ENCODE measurements at places on chromosomes 4 and X.

- H3K27me3 ChIP-seq, result no peaks in the 10 kb centered on the region
- no peak for DNase-seq
- no peak overlapping the region for H3K27ac ChIP-seq
These were observed 21.9 kb upstream of the SPON2 start for GRCh38 chr4:1194010-1194900.

- H3K4me3 ChIP-seq, result no peak overlapping the region
- no peaks in the 10 kb centered on the region for H3K27me3 ChIP-seq
- no peak for DNase-seq
- no peaks in the 10 kb centered on the region for H3K36me3 ChIP-seq
- no peaks in the 10 kb centered on the region for H3K4me1 ChIP-seq
- H3K27ac ChIP-seq, result no peak overlapping the region
These were observed 89.5 kb downstream of the EVC start for GRCh38 chr4:5800496-5800895.

- no peaks in the 10 kb centered on the region for H3K36me3 ChIP-seq
- no peak overlapping the region for H3K27ac ChIP-seq
- H3K4me1 ChIP-seq, result peaks cover 26% of the 10 kb centered on the region
- H3K27me3 ChIP-seq, result no peaks in the 10 kb centered on the region
These were observed 64.0 kb downstream of the MANBA start for GRCh38 chr4:102696758-102697157.

GRCh38 chr4:140254651-140255299 lies 100.8 kb upstream of the MAML3 start:
- H3K36me3 ChIP-seq, result no peaks in the 10 kb centered on the region
- H3K27me3 ChIP-seq, result no peaks in the 10 kb centered on the region
- peaks cover 73% of the 10 kb centered on the region for H3K4me1 ChIP-seq

GRCh38 chrX:85905851-85906250 lies 141.5 kb downstream of the CHM start:
- no peaks in the 10 kb centered on the region for H3K36me3 ChIP-seq
- DNase-seq, result no peak
- H3K27me3 ChIP-seq, result no peaks in the 10 kb centered on the region
- no peaks in the 10 kb centered on the region for H3K4me1 ChIP-seq
- no peak overlapping the region for H3K4me3 ChIP-seq

DNA sequence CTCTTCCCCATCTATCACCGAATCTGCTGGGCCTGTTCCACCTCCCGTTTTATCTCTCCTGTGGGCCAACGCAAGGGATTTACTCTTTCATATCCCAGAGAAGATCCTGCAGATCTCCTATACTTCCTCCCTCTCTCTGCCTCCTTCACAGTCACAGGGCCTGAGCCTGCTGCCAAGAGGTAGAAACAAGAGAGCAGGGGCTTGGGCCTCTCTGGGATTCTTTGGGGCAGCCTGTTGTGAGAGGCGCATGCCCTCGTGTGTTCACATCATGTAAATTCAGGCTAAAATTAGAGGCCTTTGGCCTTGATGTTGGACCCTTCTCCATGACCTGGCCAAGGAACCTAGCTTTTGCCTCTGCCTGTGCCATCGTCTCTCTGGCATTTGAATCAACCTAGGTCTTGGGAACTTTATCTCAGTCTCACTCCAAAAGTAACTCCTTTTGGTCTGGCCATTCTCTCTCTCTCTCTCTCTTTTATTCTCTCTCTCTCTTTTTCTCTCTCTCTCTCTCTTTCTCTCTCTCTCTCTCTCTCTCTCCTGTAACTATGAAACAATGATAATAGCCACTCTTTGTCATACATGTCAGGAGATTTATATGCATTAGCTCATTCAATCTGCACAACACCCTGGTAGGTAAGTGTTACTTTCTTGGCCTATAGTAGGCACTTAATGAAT lies 20.0 kb upstream of the EFNB1 start:
- no peaks in the 10 kb centered on the region for H3K4me1 ChIP-seq
- H3K27ac ChIP-seq, result no peak overlapping the region
- H3K27me3 ChIP-seq, result no peaks in the 10 kb centered on the region
- no peaks in the 10 kb centered on the region for H3K36me3 ChIP-seq

GRCh38 chr4:42649870-42650269 lies 7.0 kb downstream of the ATP8A1 start:
- H3K4me3 ChIP-seq, result no peak overlapping the region
- no peak for DNase-seq
- no peak overlapping the region for H3K27ac ChIP-seq

- H3K36me3 ChIP-seq, result no peaks in the 10 kb centered on the region
- H3K4me3 ChIP-seq, result no peak overlapping the region
- no peaks in the 10 kb centered on the region for H3K4me1 ChIP-seq
- H3K27ac ChIP-seq, result no peak overlapping the region
- no peaks in the 10 kb centered on the region for H3K27me3 ChIP-seq
These were observed 414.2 kb upstream of the DIPK2B start for GRCh38 chrX:45614853-45615252.

- H3K36me3 ChIP-seq, result no peaks in the 10 kb centered on the region
- H3K27me3 ChIP-seq, result no peaks in the 10 kb centered on the region
- H3K4me1 ChIP-seq, result peaks cover 3% of the 10 kb centered on the region
- H3K4me3 ChIP-seq, result no peak overlapping the region
These were observed 400.1 kb downstream of the FAT4 start for GRCh38 chr4:125714845-125715244.

DNA sequence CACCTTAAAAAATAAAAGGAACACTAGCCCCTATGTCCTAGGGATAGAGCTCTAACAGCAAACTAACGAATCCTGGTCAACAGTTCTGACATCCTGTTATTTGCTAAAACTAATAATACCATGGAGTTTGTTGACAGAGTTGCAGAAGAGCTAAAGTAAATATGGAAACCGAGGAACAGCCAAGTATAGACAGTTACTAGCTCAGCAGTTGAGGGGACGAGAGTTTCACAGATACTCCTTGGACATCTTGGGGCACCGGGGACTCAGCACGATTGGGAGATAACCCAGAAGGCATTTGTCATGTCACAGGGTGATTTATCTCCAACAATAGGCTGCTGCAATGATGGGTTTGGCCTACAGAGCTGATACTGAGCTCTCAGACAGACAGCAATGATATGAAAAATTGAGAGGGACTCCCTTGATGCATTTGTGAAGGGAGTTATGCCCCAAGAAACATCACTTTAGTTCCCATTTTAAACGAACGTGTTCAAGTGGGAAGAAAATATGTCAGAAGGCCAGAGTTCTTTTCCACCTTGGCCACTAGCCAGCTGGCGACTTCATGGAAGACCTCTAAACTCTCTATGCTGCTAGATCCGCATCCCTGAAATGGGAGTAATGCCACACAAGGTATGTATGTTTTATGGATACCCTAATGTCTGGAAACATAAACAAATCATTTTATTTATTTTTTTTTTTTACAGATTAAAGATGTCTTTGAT lies 48.6 kb downstream of the TSC22D3 start:
- H3K36me3 ChIP-seq, result no peaks in the 10 kb centered on the region
- H3K4me3 ChIP-seq, result 0 out of 2 replicates have a peak overlapping the region, but pooled peaks have one; percentile 21
- no peak for DNase-seq
- peak overlapping the region; percentile 87 for H3K27ac ChIP-seq
- peaks cover 98% of the 10 kb centered on the region for H3K4me1 ChIP-seq

- H3K4me3 ChIP-seq, result no peak overlapping the region
- H3K36me3 ChIP-seq, result no peaks in the 10 kb centered on the region
- DNase-seq, result no peak
- H3K27ac ChIP-seq, result no peak overlapping the region
These were observed 746.1 kb downstream of the C4orf33 start for GRCh38 chr4:129842096-129842495.

GRCh38 chr4:105709081-105709450 lies 482 bp downstream of the GSTCD start:
- peaks cover 7% of the 10 kb centered on the region for H3K4me1 ChIP-seq
- no peaks in the 10 kb centered on the region for H3K36me3 ChIP-seq
- no peaks in the 10 kb centered on the region for H3K27me3 ChIP-seq

- no peaks in the 10 kb centered on the region for H3K27me3 ChIP-seq
- no peak overlapping the region for H3K4me3 ChIP-seq
- H3K4me1 ChIP-seq, result 0 out of 2 replicates have a peak, but pooled peaks cover 6% of the 10 kb centered on the region
- no peaks in the 10 kb centered on the region for H3K36me3 ChIP-seq
These were observed 205.3 kb downstream of the TLL1 start for GRCh38 chr4:166078383-166078782.

GRCh38 chr4:167956676-167957075 lies 135.7 kb upstream of the ANXA10 start:
- no peak overlapping the region for H3K27ac ChIP-seq
- H3K36me3 ChIP-seq, result no peaks in the 10 kb centered on the region
- no peak for DNase-seq
- H3K27me3 ChIP-seq, result no peaks in the 10 kb centered on the region
- H3K4me3 ChIP-seq, result no peak overlapping the region
- no peaks in the 10 kb centered on the region for H3K4me1 ChIP-seq

DNA sequence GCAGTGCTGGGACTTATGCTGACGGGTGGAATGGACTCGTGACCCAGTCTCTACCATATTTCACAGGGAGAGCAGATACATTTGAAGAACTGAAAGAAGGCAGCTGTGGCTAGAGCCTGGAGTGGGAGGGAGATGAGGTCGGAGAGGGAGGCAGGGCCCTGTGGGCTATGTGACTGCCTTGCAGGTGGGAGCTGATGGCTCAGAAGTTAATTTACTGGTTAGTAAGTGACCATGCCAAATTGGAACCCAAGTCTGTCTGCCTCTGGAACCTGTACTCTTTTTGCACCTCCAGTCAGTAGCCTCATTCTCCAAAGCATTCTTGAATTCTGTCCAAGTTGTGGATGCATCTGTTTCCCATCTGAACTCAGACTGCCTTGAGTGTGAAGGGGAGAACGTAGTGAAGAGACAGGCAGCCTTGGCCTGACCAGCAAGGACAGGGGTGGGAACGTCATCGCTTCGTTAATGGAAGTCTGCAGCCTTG lies 92.3 kb downstream of the REPS2 start:
- no peaks in the 10 kb centered on the region for H3K27me3 ChIP-seq
- peaks cover 18% of the 10 kb centered on the region for H3K4me1 ChIP-seq
- DNase-seq, result no peak
- H3K27ac ChIP-seq, result no peak overlapping the region
- H3K36me3 ChIP-seq, result no peaks in the 10 kb centered on the region

Data from PC-9 (cell line).